ENCODE measurements at places on chromosomes 1 and 21.

DNA sequence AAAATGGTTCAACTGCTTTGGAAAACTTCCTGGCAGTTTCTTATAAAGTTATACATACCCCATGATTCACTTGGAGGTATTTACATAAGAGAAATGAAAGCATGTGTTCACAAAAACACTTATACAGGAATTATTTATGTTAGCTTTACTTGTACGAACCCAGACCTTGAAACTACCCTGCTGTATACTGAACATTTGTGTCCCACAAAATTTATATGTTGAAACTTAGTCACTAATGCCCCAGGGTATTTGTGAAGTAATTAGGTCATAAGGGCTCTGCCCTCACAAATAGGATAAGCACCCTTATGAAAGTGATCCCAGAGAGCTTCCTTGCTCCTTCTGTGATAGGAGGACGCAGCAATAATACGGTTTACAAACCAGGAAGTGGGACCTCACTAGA, 42.7 kb upstream of the B3GALT2 start:
- DNase-seq: no peak

DNA sequence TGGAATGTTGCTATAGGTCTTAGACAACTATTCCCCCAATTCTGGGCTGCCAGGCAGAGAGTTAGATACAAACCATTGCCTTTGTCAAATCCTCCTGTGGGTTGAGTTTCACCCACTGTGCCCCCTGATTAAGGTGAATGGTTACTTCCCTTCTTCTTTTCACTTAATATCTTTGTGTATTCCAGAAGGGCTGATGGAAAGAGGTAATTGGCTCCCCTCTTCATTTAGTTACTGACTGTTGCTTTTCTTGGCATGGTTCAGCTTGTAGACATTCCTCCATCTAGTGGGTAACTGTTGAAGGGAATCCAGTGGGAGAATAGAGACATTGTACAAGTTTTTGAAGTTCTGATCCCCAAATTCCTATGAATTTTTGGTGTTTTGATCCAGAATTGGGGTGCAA, 43.8 kb upstream of the MACF1 start:
- DNase-seq: no peak

- no peak for DNase-seq
These were observed 2.3 kb downstream of the TNNT2 start for GRCh38 chr1:201375169-201375568.

- DNase-seq: no peak
These were observed 59.2 kb upstream of the TNR start for GRCh38 chr1:175802407-175803123.

- no peak for DNase-seq
These were observed 1667.8 kb downstream of the MRPL39 start for GRCh38 chr21:23939369-23940065.

- no peak for DNase-seq
These were observed 65.8 kb downstream of the SIK1 start for GRCh38 chr21:43361127-43361492.

GRCh38 chr1:113745425-113745824, 13.9 kb downstream of the PHTF1 start:
- no peak for DNase-seq

GRCh38 chr21:36080386-36080785, 10.6 kb downstream of the CBR1 start:
- DNase-seq: no peak

DNA sequence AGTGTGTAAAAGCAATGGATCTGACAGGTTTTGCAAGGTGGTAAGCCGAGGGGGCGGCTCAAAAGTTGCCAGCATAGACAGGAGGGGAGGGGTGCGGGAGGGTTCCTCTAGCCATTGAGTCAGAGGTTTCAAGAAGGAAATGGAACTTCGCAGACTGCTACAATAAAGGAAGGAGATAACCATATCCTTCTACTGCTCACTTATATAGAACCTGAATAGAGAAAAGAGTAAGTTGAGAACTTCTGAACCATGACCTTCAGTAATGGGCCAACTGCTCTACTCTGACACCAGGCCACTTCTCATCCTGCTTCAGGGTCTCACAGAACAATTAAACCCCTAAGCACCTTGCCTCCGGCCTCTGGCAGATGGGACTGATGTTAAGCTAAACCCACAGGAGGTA, 26.3 kb upstream of the BCAR3 start:
- no peak for DNase-seq

DNA sequence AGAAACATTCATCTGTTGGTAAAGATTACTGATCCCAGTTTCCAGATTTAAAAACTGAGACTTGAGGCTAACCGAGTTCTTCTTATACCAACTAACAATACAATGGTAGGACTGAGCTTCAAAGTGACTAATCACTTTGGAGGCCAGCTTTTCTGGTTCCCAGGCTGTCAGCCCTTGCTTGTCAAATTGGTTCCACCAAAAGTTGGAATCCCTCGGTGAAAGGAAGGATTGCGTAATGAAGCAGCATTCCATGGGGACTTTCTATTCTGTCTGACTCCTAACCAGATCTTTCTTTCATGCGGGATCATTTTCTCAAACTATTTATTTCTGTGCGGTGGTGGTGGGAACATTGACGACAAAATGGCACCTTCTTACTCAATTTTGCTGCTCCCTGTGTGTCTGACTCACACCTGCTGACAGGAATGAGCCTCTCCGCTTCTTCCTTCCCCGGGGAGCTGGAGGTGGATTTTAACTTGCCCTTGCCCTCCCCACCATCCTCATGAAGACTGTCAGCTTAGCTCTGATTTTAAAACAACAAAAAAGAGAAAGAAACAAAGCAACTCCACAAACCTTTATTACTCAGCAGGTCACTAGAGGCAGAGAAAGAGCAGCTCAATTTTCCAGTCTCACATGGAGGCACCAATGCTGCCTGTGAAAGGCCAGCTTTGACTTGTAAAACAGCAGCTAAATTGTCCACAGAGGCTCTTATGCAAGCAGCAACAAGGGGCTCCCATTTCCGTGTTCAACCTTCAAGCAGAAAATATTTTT, 32.9 kb upstream of the RASAL2 start:
- DNase-seq: peak; percentile 54

DNA sequence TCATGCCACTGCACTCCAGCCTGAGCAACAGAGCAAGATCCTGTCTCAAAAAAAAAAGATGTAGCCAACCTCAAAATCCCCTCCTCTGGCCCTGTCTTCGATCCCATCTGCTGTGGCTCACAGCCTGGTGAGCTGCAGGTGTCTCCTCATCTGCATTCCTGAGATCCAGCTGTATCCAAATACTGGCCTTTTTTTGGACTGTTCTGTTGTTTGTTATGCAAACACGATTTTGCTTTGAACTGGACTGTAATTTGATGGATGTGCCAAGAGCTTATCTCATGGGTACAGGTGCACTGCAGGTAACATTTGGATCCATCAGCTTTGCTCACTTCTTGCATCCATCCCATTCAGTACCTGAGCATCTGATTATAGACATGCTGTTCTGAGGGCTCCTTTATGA, 14.1 kb upstream of the FAM43B start:
- no peak for DNase-seq

DNA sequence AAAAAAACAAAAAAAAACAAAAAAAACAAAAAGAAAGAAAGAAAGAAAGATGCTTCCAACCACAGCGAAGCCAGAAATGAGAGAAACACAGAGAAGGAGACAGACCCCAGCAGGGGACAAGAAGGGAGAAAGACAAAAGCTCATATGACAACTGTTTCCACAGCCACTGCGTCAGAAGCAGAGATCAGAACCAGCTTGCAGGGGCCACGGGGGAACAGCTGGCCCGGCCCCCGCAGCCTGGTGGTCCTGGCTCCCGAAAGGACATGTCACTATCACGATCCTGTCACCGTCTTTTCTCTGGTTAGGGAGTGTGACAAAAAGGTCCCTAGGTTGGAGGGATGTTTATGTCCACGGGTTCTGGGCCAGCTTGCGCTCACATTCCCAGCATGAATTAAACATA, 60.7 kb downstream of the ACOT7 start:
- no peak for DNase-seq

GRCh38 chr1:29368936-29369932, 132.9 kb downstream of the PTPRU start:
- DNase-seq: no peak

GRCh38 chr1:201443747-201444146, 22.2 kb upstream of the TNNI1 start:
- no peak for DNase-seq

- no peak for DNase-seq
These were observed 32.5 kb upstream of the IRF2BP2 start for GRCh38 chr1:234642428-234642827.

- no peak for DNase-seq
These were observed 10.4 kb downstream of the ZBTB8A start for GRCh38 chr1:32549616-32550015.

DNA sequence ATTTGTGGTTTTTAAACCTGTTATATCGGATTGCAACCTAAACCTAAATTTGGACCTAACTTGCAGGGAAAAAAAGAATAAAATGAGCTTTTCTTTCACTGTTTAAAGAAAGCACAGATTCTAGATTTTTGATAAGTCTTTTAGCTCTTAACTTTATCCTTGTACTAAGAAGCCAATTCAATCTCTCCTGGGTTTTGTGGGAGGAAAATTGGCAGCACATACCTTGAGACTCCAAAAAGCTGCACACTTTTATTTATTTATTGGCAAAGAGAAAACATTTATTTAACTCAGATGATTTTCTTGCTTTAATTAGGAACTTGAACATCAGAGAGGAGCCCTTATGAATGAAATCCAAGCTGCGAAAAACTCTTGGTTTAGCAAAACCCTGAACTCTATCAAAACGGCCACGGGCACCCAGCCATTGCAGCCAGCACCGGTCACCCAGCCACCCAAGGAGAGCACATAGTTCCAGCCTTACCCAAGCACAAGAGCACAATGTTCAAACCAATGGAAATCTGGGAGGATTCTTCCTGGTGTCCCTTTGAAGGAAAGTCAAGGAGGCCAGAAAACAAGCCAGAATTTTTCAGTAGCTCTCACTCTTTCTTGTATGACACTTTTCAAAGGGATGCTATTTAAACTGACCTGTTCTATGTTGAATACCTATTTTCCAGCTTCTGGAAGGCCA, 10.1 kb upstream of the CACYBP start:
- DNase-seq: no peak

Data from kidney tubule cell (primary cell).